ENCODE measurements at places on chromosomes 11 and 22.

GRCh38 chr22:23182309-23183060, 2.2 kb downstream of the BCR start:
- no peak for DNase-seq

DNA sequence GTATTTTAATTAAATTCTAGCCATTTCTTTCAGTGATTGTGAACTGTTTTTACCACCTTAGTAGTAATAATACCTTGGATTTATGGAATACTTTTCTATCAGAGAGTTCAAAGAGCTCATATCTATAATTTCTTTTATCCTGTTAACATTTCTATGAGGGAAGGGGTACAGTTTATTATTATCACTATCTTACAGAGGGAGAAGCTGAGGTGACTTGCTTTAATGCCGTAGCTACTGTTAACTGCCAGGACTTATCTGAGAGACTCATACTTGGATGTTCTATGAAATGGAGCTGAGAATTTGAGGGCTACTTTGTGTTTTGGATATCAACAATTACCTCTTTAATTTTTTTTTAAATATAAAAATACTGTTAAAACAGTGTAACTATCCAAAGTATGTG, 3.3 kb downstream of the REXO2 start:
- DNase-seq: peak; percentile 73

GRCh38 chr11:86500500-86501140, 125.9 kb downstream of the CCDC81 start:
- peak; percentile 28 for DNase-seq

DNA sequence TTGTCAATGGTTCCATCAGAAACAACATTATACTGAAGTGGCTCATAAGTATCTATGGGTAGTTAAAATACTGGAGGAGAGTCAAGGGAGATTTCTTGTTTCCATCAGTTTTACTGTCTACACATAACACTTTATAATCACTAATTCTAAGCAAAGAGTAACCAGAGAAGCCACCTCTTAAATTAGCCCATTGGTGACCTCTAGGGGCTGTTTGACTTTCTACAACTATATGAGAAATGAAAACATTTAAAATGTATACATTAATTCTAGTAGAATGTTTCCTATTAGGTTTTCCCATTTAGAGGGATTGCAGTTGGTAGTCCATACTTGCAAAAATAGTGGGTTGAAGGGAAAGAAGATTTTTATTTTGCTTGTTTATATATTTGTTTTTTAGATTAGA, 504.3 kb downstream of the FAM181B start:
- DNase-seq: no peak

DNA sequence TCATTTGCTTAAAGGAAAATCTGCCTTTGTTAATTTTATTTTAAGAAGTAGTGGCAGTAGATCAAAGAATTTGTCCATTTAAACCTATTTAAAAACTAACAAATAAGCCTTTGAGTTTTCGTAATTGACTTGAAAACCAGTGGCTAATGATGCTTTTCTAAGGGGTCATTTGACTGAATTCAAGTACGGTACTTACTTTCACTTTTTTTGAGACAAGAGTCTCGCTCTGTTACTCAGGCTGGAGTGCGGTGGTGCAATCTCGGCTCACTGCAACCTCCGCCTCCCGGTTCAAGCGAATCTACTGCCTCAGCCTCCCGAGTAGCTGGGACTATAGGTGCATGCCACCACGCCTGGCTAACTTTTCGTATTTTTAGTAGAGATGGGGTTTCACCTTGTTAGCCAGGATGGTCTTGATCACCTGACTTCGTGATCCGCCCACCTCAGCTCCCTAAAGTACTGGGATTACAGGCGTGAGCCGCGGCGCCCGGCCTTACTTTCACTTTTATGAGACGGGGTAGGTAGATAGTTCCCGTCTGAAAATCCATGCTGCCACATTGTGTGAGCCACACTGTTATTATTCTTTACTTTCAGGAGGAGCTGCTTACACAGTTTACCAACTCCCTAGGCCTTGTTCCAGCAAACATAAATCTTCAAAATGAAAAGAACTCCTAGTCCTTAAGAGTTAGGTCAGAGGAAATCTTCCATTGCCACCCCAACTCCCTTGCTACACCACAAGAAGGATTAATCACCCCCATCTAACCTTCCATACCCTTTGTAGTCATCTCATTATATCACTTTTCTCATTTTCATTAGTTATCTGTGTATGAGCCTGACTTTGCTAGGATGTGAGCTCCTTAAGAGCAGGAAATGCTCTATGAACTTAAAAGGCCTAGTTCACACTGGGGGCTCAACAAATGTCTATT, 926.6 kb upstream of the CCDC90B start:
- DNase-seq: no peak

- no peak for DNase-seq
These were observed 54.5 kb downstream of the PACS1 start for GRCh38 chr11:66124564-66124963.

DNA sequence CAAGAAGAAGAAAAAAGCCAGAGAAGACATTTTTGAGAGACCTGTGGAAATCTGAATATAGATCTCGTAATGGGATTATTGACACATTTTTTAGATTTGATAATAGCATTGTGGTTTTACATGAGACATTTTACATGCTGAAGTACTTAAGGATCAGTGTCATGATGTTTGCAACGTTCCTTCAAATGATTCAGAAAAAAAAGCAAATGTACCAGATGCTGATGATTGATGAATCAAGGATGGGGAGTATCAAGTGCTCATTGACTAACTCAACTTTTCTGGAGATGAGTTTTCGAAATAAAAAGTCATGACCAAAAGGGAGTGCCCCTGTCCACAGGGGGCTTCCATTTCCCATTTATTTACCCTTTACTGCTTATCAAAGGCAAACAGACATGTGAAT, 207.0 kb upstream of the SORL1-AS1 start:
- DNase-seq: no peak

- peak; percentile 99 for DNase-seq
These were observed at the start of gene ZBTB3 for GRCh38 chr11:62753736-62754603. TSS of gene ZBTB3 (minus strand) at chr11:62754160. CDS start at chr11:62753664, 496 bp downstream.

DNA sequence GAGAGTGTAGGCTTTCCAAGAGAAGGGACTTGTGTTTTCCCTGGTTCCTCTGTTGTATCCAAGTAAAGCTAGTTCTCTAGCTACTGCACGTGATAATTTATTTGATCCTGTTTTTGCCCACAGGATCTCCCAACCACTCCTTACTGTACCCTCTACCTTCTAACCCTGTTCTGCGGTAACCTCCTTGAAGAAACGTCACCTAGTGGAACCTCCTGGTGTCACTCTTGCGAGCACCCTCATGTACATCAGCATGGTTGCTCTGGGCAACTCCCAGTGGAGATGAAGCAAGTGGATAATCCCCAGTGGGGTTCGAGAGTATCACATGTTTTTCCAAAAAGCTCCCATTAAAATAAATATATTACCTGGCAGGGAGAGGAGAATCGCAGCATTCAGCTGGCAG, 108.9 kb upstream of the CLMP start:
- DNase-seq: no peak

DNA sequence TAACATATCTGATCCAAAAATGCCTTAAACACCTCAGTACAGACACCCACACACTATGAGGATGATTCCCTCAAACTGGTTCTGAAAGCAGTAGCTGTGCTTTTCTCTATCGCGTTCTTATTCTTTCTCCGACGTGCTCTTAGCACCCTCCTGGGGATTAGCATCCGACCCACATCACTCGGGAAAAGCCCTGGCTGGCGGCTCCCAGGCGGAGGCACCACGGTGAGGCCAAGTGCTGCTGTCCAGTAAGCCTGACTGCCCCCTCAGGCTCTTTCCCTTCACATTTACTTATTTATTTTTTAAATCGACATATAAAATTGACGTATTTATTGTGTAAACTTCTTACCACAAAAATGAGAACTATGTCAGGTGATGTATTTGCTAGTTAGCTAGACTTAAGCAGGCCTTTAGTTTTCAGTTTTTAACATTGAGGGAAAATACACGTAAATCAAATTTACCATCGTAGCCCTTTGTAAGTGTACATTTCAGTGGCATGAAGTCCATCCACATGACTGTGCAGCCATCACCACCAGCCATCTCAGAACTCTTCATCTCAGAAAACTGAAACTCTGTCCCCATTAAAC, 19.2 kb downstream of the TBX1 start:
- DNase-seq: no peak

GRCh38 chr11:28582506-28582905, 474.3 kb downstream of the METTL15 start:
- no peak for DNase-seq

DNA sequence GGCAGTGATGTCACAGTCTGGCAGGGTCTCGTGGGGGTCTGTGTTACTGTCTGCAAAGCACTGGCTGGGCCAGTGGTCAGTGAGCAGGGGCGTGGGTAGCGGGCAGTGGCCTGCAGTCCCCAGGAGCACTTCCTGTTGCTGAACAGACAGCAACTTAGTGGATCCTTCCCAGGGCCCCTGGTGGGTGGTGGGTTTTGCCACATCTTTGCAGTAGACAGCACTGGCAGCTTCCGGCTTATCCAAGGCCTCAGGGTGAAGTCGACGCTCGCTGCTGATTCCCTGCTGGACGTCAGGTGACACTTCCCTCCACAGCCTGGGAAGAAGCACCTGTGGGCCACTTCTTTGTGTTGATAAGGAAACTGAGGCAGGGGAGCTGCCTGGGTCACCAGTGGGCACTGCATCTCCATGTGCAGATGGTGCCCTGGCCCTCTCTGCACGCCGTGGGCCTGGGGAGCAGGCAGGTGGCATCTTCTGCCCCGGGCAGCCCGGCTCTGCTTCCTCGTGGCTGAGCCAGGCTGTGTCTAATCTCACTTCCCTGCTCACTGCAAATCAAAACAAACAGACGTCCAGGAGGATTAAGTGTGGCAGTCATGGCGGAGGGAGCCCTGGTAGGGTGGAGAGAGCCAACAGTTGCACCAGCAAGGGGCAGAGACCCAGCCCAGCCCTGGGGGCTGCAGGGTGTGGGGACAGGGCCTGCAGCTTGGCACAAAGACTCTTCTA, 79.8 kb downstream of the KCNQ1 start:
- DNase-seq: no peak

DNA sequence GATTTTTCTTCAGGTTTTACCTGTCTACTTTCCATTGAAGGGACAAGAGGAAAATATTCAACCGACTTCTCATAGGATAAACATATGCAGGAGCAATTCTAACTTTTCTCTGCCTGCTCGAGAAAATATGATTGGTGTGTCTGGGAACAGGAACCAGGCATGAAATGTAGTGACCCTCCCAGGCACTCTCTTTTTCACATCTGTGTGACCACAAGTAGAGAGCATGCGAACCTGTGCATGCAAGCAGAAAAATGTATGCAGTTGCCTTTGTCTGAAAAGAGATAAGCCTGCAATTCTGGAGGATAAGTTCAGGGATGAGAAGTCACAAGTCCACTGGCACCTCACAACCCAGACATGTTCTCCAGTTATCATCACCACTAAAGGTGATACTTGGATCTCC, 583.5 kb upstream of the FAT3 start:
- no peak for DNase-seq

GRCh38 chr11:3614742-3615171, 27.0 kb downstream of the ART5 start:
- DNase-seq: peak; percentile 31

Measured in hematopoietic multipotent progenitor cell treated with erythropoietin and hydrocortisone succinate and interleukin-3 and kit ligand, for 15 days (in vitro differentiated cells).